ENCODE measurements at places on chromosomes 6 and 20.
A peak's percentile ranks its signal among the peaks of the same experiment; 100 is the strongest.

- no peak overlapping the region for H3K27ac ChIP-seq
- H3K4me3 ChIP-seq: no peak overlapping the region
- H3K27me3 ChIP-seq: no peaks in the 10 kb centered on the region
- no peaks in the 10 kb centered on the region for H3K4me1 ChIP-seq
Observed at GRCh38 chr20:35572838-35573237, 31.0 kb downstream of the ERGIC3 start.

DNA sequence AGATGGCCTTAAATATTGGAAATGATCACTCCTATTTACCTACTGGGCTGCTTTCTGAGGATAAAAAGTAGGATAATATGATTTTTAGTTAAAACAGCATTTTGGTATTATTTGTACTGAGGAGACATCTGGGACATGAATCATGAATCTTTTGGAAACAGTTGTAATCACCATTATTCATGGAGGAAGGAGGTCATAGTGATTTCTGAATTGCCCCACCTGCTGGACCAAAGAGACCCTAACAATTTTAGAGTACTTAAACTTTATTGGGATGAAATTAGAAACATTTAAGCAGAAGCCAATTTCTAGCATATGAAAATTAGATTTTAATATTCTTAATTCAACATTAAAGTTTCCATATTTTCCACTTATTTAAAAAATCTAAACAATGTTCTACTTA is 108.4 kb upstream of the SIM1 start:
- no peak overlapping the region for H3K27ac ChIP-seq
- no peak for DNase-seq
- no peaks in the 10 kb centered on the region for H3K4me1 ChIP-seq
- H3K4me3 ChIP-seq: no peak overlapping the region
- peaks cover 12% of the 10 kb centered on the region for H3K36me3 ChIP-seq

- peaks cover 47% of the 10 kb centered on the region for H3K27me3 ChIP-seq
- no peak overlapping the region for H3K4me3 ChIP-seq
- peaks cover 13% of the 10 kb centered on the region for H3K4me1 ChIP-seq
- H3K27ac ChIP-seq: no peak overlapping the region
- DNase-seq: no peak
- no peaks in the 10 kb centered on the region for H3K36me3 ChIP-seq
Observed at GRCh38 chr6:138157986-138158638, 3.6 kb upstream of the ARFGEF3 start.

GRCh38 chr20:15895126-15895525 is 678.1 kb downstream of the KIF16B start:
- peaks cover 4% of the 10 kb centered on the region for H3K36me3 ChIP-seq
- H3K4me3 ChIP-seq: no peak overlapping the region
- H3K27ac ChIP-seq: no peak overlapping the region
- no peaks in the 10 kb centered on the region for H3K4me1 ChIP-seq
- no peaks in the 10 kb centered on the region for H3K27me3 ChIP-seq

GRCh38 chr6:109770047-109770446 is 79.0 kb downstream of the FIG4 start:
- peaks cover 21% of the 10 kb centered on the region for H3K36me3 ChIP-seq
- H3K4me3 ChIP-seq: no peak overlapping the region
- no peaks in the 10 kb centered on the region for H3K27me3 ChIP-seq
- DNase-seq: no peak
- H3K4me1 ChIP-seq: no peaks in the 10 kb centered on the region
- H3K27ac ChIP-seq: no peak overlapping the region

DNA sequence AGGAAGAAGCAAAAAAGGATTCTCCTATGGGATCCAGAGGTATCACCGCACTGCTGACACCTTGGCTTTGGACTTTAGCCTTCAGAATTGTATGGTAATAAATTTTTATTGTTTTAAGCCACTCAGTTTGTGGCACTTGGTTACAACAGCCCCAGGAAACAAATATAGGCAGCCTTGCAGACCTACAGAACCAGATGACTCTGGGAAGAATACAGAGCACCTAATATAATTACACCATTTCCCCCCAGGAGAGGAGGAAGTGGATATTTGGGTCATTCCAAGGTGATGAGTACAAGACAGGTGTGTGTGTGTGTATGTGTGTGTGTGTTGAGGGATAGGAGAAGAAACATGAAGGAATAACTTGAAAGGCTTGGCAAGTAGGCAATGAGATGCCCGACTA is 84.2 kb upstream of the ENPP5 start:
- no peaks in the 10 kb centered on the region for H3K27me3 ChIP-seq
- H3K27ac ChIP-seq: no peak overlapping the region
- H3K4me3 ChIP-seq: no peak overlapping the region
- H3K4me1 ChIP-seq: no peaks in the 10 kb centered on the region
- H3K36me3 ChIP-seq: no peaks in the 10 kb centered on the region

DNA sequence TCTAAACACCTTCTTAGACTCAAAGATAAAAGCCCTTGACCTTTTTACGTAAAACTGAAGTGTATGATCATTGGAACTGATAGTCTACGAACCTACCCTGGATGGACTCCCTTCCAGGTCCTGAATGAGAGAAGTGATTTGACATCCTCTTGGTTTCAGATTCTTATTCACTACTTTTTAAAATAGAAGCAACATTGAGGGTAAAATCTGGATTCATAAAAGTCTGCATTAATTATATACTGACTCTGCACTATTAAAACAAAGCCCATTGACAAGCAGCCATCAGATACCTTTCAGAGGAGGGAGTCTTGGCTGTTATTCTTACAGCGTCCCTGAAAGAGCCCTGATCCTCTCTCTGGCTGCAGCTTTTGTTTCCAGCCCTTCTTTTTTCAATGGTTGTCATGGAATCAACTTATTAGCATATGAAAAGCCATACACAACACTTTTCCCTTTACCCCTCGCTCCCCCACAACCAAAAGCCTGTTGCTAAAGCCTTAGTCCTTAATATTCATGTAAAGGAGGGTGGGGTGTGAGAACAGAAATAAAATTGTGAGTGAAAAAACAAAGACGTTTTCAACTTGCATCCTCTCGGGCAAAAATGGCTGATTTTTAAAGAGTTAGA is 270.0 kb upstream of the MARCKS start:
- peak overlapping the region; percentile 2 for H3K27ac ChIP-seq
- peak overlapping the region; percentile 14 for H3K4me3 ChIP-seq
- H3K4me1 ChIP-seq: peaks cover 42% of the 10 kb centered on the region
- no peaks in the 10 kb centered on the region for H3K27me3 ChIP-seq
- H3K36me3 ChIP-seq: no peaks in the 10 kb centered on the region

GRCh38 chr6:70413992-70414494 is 735 bp downstream of the FAM135A start:
- peak overlapping the region; percentile 78 for H3K27ac ChIP-seq
- peaks cover 3% of the 10 kb centered on the region for H3K27me3 ChIP-seq
- H3K4me3 ChIP-seq: peak overlapping the region; percentile 94
- H3K4me1 ChIP-seq: peaks cover 11% of the 10 kb centered on the region
- DNase-seq: no peak
- peaks cover 5% of the 10 kb centered on the region for H3K36me3 ChIP-seq

DNA sequence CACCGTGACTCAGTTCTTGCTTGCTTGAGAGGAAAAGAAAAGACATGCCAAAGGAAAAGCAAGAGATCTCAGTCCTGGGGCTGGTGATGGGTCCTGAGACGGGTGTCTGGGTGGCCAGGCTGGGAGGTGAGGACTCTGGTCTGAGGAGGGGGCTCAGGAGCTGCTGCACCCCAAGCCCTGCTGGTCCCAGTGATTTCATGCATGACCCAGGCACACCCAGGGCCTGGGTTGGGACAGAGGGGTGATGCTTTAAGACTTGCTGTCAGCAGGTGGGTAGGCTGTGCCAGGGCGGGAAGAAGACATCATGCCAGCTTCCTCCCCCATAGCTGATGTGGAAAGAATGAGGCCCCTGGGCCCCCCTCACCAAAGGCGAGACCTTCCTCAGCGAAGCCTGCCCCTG is 65.1 kb upstream of the PMEPA1 start:
- H3K4me1 ChIP-seq: peaks cover 3% of the 10 kb centered on the region
- no peak overlapping the region for H3K27ac ChIP-seq
- H3K36me3 ChIP-seq: no peaks in the 10 kb centered on the region

- H3K4me3 ChIP-seq: peak overlapping the region; percentile 95
- no peak for DNase-seq
- H3K27ac ChIP-seq: peak overlapping the region; percentile 96
- peaks cover 16% of the 10 kb centered on the region for H3K36me3 ChIP-seq
Observed at GRCh38 chr6:33249732-33250630, 21.7 kb downstream of the VPS52 start.

DNA sequence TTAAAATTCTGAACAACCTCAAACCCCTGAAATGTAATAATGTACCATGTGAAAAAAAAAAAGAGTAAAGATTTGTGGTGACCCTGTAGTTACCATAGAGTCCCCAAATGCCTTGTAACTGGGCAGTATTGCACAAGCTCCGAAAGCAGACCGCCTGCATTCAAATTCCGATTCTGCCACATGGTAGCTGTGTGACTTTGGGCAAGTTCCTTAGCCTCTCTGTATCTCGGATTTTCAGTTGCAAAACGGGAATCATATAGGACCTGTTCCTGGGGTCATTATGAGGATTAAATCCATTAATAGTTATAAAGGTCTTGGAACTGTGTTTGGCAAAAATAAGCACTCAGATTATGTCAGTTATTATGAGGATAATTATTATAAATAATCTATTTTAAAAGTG is 43.6 kb downstream of the TSPYL4 start:
- no peak overlapping the region for H3K27ac ChIP-seq
- H3K4me3 ChIP-seq: no peak overlapping the region
- peaks cover 6% of the 10 kb centered on the region for H3K4me1 ChIP-seq
- no peaks in the 10 kb centered on the region for H3K27me3 ChIP-seq
- no peak for DNase-seq

GRCh38 chr20:62734326-62734725 is 25.7 kb downstream of the NTSR1 start:
- no peaks in the 10 kb centered on the region for H3K36me3 ChIP-seq
- no peak overlapping the region for H3K27ac ChIP-seq
- peaks cover 7% of the 10 kb centered on the region for H3K4me1 ChIP-seq
- DNase-seq: no peak

DNA sequence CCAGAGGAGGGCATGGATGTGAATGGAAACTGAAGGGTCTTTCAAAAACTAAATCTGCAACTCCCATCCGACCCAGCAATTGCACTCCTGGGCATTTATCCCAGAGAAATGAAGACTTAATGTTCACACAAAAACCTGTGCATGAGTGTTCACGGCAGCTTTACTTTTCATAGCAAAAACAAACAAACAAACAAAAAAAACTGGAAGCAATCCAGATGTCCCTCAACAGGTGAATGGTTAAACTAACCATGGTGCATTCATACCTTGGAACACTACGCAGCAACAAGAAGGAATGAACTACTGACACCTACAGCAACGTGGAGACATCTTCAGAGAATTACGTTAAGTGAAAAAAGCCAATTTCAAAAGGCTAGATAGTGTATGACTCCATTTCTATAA is 32.2 kb downstream of the PMEPA1 start:
- H3K27me3 ChIP-seq: peaks cover 19% of the 10 kb centered on the region
- no peak overlapping the region for H3K27ac ChIP-seq
- H3K36me3 ChIP-seq: peaks cover 3% of the 10 kb centered on the region
- DNase-seq: no peak

- no peaks in the 10 kb centered on the region for H3K36me3 ChIP-seq
- no peak overlapping the region for H3K4me3 ChIP-seq
- no peaks in the 10 kb centered on the region for H3K4me1 ChIP-seq
Observed at GRCh38 chr6:17336425-17336824, 55.3 kb downstream of the RBM24 start.

GRCh38 chr6:35485402-35485877 is 11.4 kb downstream of the TEAD3 start:
- peaks cover 32% of the 10 kb centered on the region for H3K4me1 ChIP-seq
- no peaks in the 10 kb centered on the region for H3K27me3 ChIP-seq
- peak overlapping the region; percentile 63 for H3K4me3 ChIP-seq

GRCh38 chr6:41028561-41029412 is 10.2 kb downstream of the UNC5CL start:
- H3K36me3 ChIP-seq: peaks cover 6% of the 10 kb centered on the region
- H3K4me1 ChIP-seq: peaks cover 28% of the 10 kb centered on the region
- H3K27me3 ChIP-seq: no peaks in the 10 kb centered on the region

- DNase-seq: no peak
- H3K27ac ChIP-seq: no peak overlapping the region
- no peak overlapping the region for H3K4me3 ChIP-seq
- no peaks in the 10 kb centered on the region for H3K4me1 ChIP-seq
- no peaks in the 10 kb centered on the region for H3K27me3 ChIP-seq
- no peaks in the 10 kb centered on the region for H3K36me3 ChIP-seq
Observed at GRCh38 chr6:78243519-78243918, 590.7 kb downstream of the MEI4 start.

- H3K27me3 ChIP-seq: no peaks in the 10 kb centered on the region
- no peaks in the 10 kb centered on the region for H3K4me1 ChIP-seq
- no peaks in the 10 kb centered on the region for H3K36me3 ChIP-seq
- H3K27ac ChIP-seq: no peak overlapping the region
Observed at GRCh38 chr20:35192118-35192872, 20.4 kb downstream of the PROCR start.

DNA sequence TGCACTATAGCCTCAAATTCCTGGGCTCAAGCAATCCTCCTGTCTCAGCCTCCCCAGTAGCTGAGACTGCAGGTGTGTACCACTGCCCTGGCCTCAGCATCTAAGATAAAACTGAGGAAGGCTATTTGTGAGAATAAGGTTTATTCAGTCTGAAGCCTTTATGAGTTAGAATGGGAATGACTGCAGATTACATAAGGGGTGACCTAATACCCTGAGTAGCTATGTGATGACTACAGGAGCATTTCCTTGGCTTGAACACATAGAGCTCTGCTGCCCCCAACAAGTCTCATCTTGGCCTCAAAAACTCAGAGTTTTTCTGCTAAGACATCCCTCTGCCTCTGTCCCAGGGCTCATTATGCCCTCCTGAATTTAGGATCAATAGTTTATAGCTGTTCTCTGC is 7.6 kb downstream of the GSS start:
- no peak for DNase-seq
- H3K27ac ChIP-seq: no peak overlapping the region
- no peak overlapping the region for H3K4me3 ChIP-seq
- no peaks in the 10 kb centered on the region for H3K27me3 ChIP-seq
- peaks cover 16% of the 10 kb centered on the region for H3K4me1 ChIP-seq

DNA sequence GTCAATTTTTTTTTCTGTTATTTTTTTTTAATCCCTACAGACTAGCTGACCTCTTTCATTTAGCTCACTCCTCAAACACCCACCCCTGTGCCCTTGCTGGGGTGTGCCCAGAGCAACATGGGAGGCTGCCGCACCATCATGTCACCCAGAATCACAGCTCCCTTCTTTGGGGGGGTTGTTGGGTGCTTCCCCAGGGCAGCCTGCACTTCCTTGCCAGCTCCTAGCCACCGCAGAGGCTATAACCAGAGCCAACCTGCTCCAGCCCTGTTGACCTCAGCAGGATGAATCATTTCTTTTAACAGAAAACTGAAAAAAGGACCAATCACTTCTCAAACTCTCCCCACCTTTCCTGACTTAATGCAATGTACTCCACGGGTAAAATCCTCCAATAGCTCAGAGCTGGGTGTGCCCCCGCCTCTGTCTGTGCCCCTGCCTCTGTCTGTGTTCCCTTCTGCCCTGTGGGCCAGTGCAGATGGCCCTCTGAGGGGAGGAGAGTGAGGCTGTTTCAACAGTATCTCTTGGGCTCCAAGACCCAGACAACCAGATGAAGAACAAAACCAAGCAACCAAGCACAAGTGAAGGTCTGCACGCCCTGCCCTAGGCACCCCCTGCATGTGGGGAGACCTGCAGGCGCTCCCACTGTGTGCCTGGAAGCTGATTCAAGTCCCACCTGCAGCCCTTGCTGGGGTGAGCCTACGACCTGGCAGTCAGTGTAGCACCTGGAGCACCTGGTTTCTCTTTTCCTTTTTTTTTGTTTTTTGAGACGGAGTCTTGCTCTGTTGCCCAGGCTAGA is 67.7 kb downstream of the PYGB start:
- H3K36me3 ChIP-seq: peaks cover 11% of the 10 kb centered on the region
- DNase-seq: no peak
- no peak overlapping the region for H3K4me3 ChIP-seq
- H3K27ac ChIP-seq: no peak overlapping the region
- H3K27me3 ChIP-seq: no peaks in the 10 kb centered on the region

- H3K4me1 ChIP-seq: peaks cover 43% of the 10 kb centered on the region
- H3K27ac ChIP-seq: peak overlapping the region; percentile 41
- H3K4me3 ChIP-seq: peak overlapping the region; percentile 60
Observed at GRCh38 chr6:22026164-22026678, 270.6 kb downstream of the PRL start.

Data from type B pancreatic cell (in vitro differentiated cells).